ENCODE measurements at places on chromosomes 1 and 21.

DNA sequence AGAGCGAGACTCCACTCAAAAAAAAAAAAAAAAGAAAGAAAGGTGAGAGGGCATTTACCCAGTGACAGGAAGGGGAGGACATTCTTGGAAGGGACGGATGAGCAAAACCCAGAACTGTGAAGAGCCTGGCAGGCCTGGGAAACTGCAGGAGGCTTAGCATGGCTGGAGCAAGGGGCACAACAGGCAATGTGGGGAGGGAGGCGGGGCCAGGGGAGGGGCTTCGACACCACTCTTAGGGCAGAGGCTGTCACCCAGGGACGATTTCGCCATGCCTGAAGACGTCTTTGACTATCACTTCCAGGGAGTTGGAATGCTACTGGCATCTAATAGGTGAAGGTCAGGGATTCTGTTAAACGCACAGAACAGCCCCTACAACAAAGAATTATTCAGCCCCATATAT lies 184.0 kb downstream of the HUNK start:
- no peak for DNase-seq

DNA sequence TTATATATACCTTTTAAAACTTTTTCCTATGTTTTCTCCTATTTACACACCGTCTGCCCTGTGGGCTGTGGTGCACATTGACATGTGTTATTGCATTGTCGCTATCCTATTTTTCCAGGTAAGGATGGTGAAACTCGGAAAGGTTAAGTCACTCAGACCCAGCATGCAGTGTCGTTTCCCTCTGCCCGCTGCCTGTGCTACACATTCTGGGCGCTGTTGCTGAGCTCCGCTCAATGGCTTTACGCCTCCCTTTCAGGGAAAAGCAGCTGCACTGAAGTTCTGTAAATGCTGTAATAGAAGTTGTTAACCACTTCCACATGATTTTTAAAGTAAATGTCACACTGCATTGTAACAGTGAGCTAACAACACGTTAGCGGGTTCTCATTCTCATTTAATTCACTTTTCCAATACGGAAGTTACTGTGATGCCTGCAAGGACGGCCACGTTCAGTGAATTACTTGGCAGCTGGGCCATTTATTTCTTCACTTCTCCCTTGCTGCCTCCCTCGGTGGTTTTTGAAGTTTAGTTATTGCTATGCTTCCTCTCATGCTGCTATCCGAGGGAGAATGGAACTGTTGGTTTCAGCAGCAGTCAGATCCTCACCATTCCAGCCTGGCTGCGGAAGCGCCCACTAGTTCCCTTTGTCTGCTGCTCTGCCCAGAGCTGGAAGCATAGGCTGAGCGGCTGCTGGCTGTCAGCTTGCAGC lies 288.7 kb downstream of the SPATA17 start:
- no peak for DNase-seq

- DNase-seq, result no peak
Measured at GRCh38 chr1:6594977-6595740, 7.5 kb downstream of the KLHL21 start.

GRCh38 chr21:23579573-23579972 lies 2027.7 kb downstream of the MRPL39 start:
- no peak for DNase-seq

DNA sequence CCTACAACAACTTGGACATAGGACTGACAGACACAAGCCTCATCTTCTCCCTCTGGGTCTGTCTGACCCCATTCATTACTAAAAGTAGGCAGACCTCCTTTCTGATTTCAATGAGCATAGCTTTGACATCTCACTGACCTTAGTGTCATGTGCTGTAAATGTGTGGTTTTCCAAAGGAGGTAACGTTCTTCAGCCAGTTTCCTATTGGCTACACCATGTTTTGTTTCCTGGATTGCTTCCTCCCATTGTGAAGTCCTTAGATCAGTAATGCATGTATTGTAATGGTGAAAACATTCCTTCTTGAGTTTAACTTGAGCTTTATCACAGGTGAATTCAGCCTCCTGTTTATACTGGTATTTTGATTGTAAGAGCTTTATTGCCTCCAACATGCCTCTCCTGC lies 20.6 kb downstream of the STXBP3 start:
- no peak for DNase-seq

DNA sequence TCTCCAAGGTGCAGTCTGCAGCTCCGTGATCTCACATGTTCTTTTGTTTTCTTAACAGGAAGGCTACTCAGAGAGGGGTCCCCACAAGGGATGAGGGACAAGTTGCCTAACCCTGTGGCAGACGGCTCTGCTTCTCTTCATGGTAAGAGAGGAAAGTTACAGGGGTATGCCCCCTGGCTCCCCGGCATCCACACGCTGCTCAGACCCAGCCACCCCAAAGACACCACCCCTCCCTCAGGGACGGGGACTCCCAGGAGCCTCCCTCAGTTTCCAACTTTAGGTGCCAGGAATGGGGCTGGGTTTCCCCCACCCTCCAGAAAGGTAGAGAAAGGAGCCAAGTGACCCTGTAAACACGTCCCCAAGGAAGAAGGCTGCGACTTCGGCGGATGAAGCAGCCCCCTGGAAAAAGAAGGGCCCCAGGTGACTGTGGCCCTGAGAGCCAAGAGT lies 19.7 kb downstream of the OPTC start:
- no peak for DNase-seq

DNA sequence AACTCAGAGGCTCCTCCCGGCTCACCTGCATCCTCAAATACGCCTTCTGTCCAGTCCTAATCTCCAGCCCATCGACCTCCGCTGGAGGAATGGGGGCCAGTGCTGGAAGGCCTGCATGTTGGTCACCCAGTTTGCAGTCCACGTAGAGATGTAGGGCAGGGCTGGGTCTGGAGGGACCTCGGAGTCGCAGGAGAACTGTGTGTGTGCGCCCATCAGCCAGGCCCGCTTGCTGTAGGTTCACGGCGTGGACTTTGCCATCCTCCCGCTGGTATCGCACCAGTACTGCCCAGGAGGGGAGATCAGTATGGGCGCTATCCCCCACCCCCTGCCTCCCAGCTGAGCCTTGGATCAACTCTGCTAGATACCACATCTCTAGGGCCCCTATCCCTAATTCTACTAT lies 2.7 kb downstream of the THBS3 start:
- no peak for DNase-seq

DNA sequence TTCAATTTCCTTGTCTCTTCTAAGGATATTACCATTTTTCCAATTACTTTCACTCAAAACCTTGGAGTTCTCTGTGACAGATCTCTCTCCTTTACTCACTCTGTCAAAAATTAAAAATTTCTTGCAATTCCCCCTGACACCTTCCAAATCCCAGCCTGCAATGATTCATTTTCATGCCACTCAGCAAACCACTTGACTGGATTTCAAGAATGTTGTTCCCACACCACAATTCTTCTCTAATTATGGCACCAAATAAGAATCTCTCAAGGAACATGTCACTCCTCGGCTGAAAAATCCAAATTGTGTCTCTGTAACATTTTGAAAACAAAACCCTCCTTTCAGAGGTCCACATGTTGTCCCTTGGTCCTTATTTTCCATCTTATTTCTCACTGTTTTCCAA lies 438.9 kb upstream of the ZP4 start:
- DNase-seq, result no peak

DNA sequence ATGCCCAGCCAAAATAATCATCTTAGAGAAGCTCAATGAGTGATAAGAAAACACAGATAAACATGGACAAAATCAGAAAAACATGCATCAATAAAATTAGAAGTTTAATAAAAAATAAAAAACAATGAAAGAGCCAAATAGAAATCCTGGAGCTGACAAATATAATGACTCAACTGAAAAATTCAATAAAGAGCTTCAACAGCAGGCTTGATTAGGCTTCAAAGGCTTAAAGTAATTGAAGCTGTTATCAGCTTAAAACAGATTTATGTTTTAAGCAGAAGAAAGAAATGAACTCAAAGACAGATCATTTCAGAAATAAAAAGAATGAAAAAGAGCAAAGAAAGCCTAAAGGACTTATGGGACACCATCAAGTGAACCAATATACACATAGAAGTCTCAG lies 28.3 kb downstream of the RGSL1 start:
- no peak for DNase-seq
